Activated naive CD4-positive, alpha-beta T cell treated with anti-CD3 and anti-CD28 coated beads for 36 hours (primary cell): ENCODE measurements at places on chromosomes 16 and 17. TPM values are rescaled to one million over a fixed set of nuclear protein-coding genes. Genes with fewer than 3 reads are reported as not detected.

The TSPAN10 gene
- total RNA-seq = not detected

DNA sequence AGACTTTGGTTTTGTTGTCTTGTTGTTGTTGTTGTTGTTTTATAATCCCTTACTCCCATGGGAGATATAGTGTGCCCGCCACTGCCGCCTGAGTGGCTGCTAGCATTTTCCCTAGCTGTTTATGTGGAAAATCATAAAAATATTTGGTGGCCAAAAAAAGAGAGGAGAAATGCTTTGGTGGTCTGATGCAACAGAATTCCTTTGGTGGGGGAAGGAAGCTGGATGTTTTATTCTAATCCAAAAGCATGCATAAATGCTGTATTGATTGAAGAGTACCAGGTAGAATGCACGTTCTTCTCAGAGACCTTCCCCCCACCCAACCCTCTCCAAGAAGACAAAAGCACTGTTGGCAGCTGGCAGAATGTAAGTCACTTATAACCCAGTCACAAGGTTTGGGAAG lies 93.2 kb downstream of the C17orf67 start:
- DNase-seq = no peak

DNA sequence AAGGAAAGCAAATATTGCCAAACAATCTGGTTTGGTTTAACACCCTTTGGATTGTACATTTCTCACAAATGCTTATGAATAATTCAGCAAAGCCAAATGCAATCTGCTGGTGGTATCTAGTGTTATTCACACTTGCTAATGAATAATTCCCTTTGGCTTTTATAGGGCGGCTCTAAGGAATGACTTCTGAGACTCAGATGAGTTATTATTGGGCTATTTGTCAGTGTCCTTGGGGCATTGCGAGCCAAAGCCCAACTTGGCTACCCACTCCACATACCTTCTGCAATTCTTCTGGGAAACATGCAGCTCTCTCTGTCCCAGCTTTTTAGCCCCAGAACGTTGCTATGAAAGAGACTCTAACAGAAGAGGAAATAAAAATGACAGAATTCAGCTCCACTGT lies 41.1 kb downstream of the FTO start:
- no peak for DNase-seq

DNA sequence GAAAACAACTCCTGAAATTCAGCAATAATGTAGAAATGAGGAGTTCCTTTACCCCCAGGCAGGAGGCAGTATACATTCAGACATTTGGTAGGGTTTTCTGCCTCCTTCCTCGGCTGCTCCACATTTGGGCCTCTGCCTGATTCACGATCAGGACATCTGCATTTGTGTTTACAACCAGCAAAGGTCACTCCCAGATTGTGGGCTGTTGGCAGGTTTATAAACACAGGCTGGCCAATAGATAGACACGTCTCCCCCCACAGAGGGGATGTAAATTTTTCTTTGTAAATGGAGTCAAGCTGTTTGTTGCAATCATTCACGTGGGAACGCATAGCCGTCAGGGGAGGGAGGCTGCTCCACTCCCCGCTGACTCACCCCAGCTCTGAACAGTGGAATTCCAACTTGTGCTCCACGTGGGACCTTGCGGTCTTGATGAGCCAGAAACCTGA lies 252.1 kb upstream of the N4BP1 start:
- DNase-seq = no peak

DNA sequence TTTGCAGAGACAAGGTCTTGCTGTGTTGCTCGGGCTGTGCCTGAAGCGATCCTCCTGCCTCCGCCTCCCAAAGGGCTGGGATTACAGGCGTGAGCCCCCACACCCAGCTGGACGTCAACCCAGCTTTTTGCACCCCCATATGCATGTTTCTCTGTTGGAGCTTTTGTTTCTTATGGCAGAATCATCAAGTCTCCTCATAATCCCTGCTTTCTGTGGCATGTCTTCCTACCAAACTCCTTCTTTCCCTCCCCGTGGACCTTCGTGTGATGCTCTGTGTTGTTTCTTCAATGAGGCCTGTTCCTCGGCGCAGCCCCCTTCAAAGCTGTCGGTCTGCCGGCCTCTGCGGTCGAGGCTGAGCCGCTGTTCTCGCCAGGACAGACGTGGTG lies 71.6 kb downstream of the METRNL start:
- DNase-seq = no peak

GRCh38 chr17:56478836-56479447 lies 114.6 kb upstream of the NOG start:
- peak; percentile 39 for DNase-seq

DNA sequence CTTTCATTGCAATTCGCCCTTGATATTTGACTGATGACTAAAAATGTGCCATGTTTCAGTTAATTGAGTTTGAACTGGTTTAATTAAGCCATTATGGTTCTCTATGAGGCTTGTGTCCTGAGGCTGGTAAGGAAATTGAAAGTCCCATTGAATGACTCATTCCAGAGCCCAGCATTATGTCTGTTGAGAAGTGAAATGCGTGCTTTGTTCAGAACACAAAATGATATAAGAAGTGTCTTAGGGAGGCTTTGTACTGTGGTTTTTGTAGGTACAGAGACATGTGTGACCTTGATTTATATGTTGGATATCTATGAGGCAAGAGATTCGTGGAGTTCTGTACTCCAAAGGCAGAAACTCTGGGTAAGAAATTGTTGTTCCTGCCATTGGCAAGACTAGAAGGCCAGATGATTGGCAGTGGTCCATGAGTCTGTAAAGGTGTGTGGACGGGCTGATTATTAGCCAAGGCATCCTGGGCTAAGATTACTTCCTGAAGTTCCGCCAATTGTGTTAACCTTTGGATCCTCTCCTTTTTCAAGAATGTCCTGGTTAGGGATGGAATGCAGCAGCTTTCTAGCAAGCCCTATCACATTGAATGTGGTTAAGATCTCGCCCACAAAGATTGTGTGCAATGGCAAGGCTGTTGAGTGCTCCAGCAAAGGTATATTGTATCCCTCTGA lies 103.7 kb downstream of the NPIPB5 start:
- DNase-seq = no peak

DNA sequence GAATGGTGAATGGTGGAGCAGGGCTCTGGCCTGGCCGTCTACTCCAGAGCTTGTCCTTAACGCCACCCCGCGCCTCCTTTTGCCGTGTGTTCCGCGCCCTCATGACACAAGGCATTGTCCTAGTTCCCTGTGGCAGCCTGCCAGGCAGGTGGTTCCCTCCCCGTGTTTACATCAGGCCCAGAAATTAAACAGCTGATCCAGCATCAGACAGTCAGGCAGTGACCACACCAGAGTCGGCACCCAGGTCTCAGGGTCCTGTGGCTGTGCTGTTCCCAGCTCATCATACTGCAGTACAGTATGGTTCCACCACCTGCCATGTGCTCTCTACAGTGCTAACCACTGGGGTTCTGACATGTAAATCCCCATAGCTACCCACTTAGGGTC lies 119.7 kb downstream of the RAB11FIP4 start:
- DNase-seq = no peak

DNA sequence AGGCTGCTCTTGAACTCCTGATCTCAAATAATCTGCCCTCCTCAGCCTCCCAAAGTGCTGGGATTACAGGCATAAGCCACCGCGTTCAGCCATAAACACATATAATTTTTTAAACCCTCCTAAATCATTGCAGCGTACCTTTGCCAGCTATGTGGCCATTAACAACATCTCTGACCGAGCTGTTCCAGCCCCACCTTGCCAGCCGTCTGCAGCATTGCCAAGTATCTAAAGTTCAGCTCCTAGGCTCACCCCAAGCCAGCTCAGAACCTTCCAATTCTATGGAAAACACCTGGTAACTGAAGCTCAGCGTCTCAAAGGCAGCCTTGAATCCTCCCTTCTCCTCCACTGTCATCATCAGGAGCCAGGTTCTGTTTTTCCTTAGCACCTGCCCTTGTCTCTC lies 5.1 kb upstream of the MEIOB start:
- DNase-seq = no peak

- no peak for DNase-seq
Measured at GRCh38 chr17:269616-270514, 82.7 kb downstream of the RPH3AL start.

- DNase-seq = no peak
Measured at GRCh38 chr17:59877965-59878364, 14.8 kb downstream of the TUBD1 start.
